ENCODE measurements at places on chromosomes 1 and 21. TPM values are rescaled to one million over a fixed set of nuclear protein-coding genes. Genes with fewer than 3 reads are reported as not detected.

DNA sequence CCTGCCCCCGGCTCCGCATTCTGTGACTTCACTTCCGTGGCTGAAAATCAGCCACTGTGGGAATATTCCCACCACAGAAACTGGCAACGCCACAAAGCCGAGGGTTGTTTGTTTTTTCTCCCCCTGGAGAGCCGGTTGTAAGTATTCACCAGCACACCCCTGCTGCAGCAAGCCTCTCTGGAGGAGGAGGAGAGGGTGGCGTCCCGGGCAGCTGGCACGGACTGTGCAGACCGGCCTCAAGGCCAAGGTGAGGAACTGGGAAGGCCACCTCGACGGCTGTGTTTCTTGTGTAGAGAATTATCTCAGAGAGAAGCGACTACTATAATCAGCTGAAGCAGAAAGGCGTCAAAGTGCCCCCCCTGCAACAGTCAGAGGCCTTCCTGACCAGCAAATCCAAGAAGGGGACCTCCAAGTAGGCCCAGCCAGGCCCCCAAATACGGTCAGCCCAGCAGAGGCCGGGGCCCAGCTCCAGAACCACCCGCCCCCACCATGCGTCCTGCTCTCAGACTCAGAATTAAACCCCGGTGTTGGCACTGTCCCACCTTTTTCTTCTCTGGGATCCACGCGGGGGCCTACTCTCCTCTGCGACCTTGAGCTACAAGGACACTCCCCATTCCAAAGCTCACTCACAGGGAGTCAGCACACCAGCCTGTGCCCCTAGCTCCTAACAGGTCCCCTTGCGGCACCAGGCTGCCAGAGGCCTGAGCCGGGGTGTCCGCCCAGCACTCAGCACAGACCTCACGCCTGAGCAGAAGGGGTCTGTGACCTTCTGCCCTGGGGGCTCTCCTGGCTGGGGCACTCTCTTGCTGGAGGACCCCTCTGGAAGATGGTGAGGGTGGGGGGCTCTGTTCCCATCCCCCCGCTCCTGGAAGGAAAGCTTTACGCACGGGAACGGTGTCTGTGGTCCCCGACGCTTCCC, 1.2 kb upstream of the SMIM1 start:
- DNase-seq = no peak

DNA sequence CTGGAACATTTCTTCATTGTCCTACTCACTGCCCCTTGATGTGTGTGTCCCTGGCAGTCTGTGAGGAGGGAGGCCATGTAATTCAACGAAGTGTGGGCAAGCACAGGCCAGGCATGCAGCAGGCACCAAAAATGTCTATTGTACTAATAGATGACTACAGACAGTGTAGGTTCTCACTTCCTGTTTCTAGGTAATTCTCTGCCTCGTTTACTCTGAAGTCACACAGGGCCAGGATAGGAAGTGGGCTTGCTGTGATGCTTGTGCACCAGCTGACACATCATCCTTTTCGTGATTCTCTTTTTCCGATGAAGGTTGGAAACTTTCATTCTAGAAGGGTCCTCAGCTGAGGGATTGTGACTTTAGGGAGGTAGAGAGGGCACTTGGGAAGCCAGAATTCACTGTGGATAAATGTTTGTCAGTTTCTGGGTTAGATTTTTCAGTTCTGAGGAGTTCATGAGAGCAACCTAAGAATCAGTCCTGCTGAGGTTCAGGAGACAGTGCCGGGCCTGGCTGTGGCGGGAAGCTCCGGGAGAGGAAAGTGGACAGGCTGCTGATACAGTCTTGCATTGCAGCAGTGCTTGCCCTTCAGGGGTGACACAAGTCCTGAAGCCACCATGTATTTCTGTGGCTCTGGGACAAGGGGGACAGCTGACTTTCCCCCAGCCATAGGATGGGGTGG, 4.3 kb upstream of the CSF1 start:
- no peak for DNase-seq

DNA sequence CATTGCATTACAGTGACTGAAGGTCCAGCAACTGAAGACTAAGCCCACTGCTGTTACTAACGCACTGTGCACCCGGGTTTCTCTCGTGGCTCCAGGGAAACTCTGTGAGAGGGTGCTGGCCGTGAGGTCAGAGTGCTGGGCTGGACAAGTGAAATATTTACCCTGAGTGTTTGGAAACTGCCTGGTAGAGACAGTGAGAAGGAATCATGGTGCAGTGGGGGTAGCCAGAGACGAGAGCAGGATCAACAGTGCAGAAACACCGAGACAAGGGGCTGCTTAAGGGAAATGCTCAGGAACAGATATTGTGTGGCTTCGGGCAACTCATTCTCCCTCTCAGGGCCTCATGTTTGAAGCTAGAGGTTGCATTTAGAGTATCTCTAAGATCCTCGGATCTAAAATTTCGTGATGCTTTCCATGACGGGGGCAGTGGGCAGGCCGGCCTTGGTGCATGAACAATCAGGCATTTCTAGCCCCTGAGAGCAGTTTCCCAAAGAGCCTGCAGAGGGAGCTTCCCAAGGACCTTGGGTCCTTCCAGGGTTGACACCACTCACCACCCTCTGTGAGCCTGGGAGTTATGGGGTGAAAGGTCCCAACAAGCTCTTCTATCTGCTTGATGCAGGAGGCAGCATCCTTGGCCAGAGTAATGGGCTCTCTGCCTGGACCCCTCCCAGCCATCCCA, 9.7 kb downstream of the CD2 start:
- peak; percentile 31 for DNase-seq

Gene CASQ2
- total RNA-seq = 0.49 TPM

Gene CDA
- total RNA-seq = not detected

Gene OR2L3
- total RNA-seq = not detected

Gene CA6
- not detected for total RNA-seq

Gene PLCH2
- 0.56 TPM for total RNA-seq

Measured in SJCRH30 (cell line).